ENCODE measurements at places on chromosomes 16 and 17.
A peak's percentile ranks its signal among the peaks of the same experiment; 100 is the strongest.

DNA sequence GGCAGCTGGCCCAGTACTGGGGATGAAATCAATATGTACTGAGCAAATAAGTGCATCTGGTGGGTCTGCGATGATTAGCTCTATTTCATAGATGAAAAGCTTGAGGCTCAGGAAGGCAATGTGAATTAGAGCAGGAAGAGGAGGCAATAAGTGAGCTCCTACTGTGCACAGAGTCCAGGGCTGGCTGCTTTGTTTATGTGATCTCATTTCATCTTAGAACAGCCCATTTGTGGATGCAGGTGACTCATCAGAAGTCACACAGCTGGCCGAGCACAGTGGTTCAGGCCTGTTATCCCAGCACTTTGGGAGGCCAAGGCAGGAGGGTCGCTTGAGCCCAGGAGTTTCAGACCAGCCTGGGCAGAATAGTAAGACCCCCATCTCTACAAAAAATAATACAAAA is 7.1 kb downstream of the TMEM114 start:
- DNase-seq = no peak

DNA sequence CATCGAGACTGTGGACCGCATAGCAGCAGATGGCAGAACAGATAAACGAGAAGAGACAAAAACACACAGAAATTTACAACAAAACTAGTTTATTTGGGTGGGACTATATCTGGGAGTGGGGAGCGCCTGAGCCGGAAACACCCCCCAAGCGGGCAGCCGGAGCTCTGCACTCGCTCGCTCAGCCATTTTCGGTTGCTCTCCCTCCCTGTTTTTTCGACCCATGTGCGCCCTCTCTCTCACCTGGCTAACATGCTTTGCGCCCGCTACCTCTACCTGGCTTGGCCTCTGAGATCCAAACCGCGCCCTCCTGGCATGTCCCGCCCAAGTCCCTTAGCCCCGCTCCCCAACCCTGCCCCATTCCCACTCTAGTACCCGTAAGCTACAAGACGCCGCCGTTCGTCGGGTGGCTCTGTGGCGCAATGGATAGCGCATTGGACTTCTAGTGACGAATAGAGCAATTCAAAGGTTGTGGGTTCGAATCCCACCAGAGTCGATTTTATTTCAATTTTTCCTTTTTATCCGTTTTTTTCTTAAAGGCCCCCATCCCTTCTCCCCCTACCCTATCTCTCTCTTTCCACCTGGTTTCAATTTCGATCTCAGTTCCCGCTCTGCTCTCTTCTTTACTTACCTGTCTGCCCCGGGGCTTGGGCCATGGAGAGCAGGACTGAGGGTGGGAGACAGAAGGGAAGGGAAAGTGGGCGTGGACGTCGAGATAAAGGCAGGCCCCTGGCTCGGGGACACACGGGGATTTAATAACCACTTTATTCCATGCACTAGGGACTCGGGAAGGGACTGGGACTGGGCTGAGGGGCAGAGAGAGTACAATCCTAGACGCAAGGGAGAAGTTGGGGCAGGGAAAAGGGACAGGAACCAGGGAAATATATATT is 2.4 kb upstream of the ALOXE3 start:
- peak; percentile 69 for DNase-seq

- DNase-seq = no peak
Measured at GRCh38 chr17:15157051-15157450, 108.1 kb downstream of the PMP22 start.

DNA sequence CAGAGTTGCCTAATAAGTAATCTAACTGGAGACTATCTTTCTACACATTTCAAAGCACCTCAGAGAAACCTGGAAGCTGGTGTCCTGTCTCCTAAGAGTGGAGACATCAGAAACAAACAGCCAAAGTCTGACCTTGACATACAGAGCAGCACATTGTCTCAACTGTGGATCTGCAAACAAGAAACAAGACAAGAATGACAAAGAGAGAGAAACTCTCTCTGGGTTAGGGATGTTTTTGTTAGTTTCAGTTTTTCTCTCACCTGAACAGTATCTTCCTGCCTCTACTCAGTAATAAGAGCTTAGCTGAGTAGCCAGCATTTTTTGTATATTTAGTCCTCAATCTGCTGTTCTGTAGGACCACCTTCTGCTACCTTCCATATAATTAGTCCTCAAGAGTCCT is 8.9 kb downstream of the ZNF597 start:
- no peak for DNase-seq

- no peak for DNase-seq
Measured at GRCh38 chr17:38440614-38441397, 12.5 kb downstream of the ARHGAP23 start.

- DNase-seq = no peak
Measured at GRCh38 chr17:76078860-76079534, at the start of gene ZACN. TSS of gene ZACN (plus strand) at chr17:76079182. CDS start at chr17:76079265, 83 bp downstream.

- DNase-seq = no peak
Measured at GRCh38 chr17:7559320-7560171, 996 bp downstream of the TNFSF13 start.

GRCh38 chr17:6713918-6714271 is 726 bp upstream of the SLC13A5 start:
- no peak for DNase-seq

Measured in activated CD4-positive, alpha-beta T cell treated with anti-CD3 and anti-CD28 coated beads, Interleukin-2, amount 50 U/mL, for 4 hours (primary cell).